Activated CD4-positive, alpha-beta T cell treated with anti-CD3 and anti-CD28 coated beads for 4 hours (primary cell): ENCODE measurements at places on chromosomes 5 and 9.
A peak's percentile ranks its signal among the peaks of the same experiment; 100 is the strongest.

DNA sequence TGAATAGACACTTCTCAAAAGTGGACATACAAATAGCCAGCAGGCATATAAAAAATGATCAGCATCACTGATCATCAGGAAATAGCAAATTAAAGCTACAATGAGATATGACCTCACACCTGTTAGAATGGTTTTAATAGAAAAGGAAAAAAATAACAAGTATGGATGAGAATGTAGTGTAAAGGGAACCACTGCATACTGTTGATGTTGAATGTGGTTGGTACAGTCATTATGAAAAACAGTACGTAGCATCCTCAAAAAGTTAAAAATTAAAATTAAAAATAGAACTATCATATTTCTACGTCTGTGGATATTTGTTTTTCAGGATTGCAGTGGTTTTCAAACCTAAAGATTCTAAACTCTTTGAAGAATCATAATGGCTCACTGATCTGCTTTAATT is 215.1 kb upstream of the NREP start:
- no peak for DNase-seq

- DNase-seq: no peak
Measured at GRCh38 chr5:176391999-176392398, 3.4 kb downstream of the HIGD2A start.

GRCh38 chr5:172870291-172870714 is 36.3 kb downstream of the ERGIC1 start:
- no peak for DNase-seq

GRCh38 chr9:37587521-37587920 is 4.9 kb downstream of the TOMM5 start:
- no peak for DNase-seq

DNA sequence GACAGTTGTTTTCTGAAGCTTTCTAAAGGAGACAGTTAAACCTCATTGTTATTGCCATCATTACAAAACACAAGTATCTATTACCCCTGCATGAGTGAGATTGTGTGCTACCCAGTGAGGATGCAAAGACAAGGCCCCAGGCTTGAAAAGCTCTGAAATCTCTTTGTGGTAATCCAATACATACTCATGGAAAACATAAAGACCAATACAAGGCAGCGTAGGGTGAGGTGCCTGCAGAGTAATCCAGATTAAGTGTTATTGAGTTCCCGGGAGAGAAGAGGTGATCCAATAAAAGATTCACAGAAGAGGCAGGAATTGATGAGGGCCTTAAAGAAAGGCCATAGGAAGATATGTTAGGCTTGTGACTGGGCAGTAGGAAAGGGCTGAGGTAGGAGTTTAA is 150.1 kb downstream of the MEF2C start:
- no peak for DNase-seq

- DNase-seq: no peak
Measured at GRCh38 chr5:55232271-55232984, 980 bp downstream of the CCNO start.

- DNase-seq: peak; percentile 60
Measured at GRCh38 chr9:127783111-127784008, 2.5 kb upstream of the CDK9 start.

GRCh38 chr5:142339781-142340180 is 15.0 kb upstream of the SPRY4 start:
- no peak for DNase-seq

DNA sequence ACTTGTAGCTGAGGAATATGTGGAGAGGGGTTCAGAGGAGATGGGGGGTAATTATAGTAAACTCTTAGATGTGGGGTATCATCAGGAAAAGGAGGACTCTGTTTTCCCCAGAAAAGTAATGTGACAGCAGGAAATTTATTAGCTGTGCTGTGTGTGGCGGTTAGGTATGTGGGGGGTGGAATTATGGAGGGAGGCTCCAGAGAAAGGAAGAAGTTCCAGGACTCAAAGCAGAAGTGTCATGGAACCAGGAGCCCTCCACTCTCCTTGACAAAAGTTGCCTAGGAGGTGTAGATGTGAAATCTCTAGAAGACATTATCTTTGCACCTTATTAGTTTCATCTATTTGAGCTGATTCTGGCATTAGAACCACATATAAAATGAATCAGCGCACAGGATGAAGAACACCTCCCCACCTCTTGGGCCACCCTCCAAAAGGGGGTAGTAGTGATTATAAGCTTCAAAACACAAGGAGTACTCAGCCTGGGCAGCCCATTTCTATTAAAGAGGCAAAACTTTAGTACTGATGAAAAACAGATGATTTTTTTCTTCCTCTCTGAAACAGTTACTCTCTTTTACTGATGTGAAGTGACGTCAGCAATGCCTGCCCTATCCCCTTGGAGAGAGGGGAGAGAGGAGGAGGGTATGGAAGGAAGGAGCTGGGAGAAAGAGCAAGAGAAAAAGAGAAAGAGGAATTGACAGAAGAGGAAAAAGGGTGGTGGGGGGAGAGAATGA is 18.2 kb downstream of the NR2F1 start:
- DNase-seq: no peak

DNA sequence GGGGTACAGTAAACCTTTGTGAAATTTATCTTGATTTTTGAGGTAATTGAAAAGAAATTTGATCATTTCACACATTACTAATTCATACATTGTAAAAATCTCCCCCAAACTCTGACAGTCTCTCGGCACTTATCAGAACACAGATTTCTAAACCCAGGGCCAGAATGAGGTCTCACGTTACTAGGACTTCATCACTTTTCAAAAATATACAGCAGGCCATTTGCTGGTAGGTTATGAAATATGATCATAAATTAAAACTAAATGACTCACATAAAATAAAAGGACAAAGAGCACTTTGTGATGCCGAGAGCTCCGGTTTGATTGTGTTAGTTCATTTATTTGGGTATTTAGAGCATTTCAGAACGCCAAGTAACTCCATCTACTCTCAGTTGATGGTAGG is 17.0 kb downstream of the MSX2 start:
- DNase-seq: no peak

DNA sequence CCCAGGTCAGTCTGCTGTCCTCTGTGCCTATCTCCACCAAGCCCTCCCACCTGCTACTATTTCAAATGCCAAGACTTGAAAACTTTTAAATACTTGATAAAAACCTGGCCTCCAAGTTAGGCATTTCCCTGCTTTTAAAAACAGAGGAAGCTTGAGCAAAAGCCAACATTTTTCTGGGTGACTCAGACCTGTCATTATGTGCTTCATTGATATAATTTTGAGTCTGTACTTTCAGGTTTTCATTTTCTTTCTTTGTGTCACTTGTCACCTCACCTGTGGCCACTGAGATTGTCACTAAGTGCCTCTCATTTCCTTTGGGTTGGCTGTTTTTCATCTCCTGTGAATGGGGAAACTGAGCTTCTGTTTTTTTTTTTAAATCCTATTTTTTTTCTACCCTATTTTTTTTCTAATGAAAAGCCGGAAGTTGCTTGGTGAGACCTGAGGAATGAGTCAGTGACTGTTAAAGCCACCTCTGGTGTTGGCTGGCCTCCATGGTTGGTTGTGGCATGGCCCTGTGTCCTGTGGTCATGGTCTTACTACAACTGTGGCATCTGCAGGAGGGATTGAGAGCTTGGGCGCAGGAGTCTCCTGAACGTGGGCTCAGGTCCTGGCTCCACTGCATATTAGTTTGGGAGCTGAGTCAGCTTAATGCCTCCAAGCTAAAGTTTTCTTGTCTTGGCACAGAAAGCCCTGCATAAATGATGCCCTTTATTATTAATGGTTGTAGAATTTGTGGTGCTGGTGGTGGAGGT is 56.7 kb downstream of the ARHGAP26 start:
- DNase-seq: no peak

GRCh38 chr9:137199411-137200121 is 975 bp downstream of the TPRN start:
- DNase-seq: no peak

GRCh38 chr9:132214027-132214622 is 52.3 kb downstream of the NTNG2 start:
- no peak for DNase-seq

- no peak for DNase-seq
Measured at GRCh38 chr5:154701181-154701580, 54.0 kb upstream of the LARP1 start.

GRCh38 chr5:73630765-73631164 is 4.8 kb downstream of the ARHGEF28 start:
- no peak for DNase-seq

DNA sequence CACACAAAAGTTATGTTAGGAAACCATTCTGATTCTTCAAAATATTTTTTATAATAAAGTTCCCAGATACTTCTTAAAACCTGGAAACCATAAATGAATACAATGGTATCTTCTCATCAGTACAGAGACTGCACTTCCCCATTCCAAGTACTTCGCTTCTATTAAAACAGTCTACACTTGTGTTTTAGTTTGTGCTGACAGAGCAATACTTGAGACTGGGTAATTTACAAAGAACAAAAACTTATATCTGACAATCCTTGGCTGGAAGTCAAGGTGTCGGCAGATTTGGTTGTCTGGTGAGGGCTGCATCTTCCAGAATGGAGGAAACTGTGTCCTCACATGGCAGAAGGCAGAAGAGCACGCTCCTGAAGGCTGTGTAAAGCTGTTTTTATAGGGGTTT is 70.1 kb downstream of the RFX3 start:
- no peak for DNase-seq

- no peak for DNase-seq
Measured at GRCh38 chr9:86097510-86098224, 1.7 kb downstream of the GOLM1 start.

- no peak for DNase-seq
Measured at GRCh38 chr5:7261049-7261448, 134.9 kb upstream of the ADCY2 start.

DNA sequence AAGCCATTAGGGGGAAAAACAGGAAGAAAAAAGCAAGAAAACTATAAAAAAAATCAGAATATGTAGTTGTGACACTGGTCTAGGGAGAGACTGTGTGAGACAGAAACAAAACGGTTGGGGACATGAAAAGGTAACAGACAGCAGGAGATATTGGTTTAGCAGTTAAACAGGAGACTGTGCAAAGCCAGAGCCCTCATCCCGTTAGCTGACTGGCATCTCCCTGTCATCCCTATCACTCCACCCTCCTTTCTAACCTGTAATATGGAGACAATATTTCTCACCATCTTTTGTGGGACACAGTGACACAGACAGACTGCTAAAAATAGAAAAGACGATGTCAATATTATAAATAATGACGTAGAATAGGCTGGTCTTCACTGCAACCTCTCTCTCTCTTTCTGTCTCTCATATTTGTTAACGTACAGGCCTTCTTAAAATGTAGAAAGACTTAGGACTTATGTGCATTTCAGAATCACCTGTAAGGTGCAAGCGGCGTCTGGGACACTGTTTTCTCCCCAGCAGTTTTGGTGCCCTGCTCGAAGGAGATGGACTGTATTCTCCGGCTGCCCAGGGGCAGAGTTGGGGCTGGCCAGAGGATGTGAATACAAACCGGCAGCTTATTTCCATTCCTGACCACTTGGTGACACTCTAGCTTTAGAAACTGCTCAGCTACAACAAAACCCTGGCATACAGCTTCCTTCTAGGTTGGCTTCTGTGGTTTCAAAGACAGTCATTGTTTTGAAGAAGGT is 190.6 kb downstream of the MAT2B start:
- no peak for DNase-seq

DNA sequence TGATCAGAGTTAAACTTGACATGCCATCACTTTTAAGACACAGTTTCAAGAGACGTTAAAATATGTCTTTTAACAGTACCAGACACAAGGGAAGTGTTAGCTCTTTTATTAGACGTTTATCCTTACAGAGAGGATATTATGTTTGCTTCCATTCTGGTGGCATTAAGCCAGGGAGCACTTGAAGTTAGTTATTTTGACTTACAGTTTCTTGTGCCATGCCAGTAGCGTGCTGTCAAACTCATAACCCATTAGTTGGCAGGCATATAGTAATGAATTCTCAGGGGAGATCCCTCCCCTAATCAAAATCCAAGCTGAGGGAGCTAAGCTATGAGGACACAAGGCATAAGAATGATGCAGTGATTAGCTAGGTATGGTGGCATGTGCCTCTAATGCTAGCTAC is 66.5 kb downstream of the RPS6 start:
- no peak for DNase-seq
